ENCODE measurements at places on chromosomes 16 and 17. TPM values are rescaled to one million over a fixed set of nuclear protein-coding genes. Genes with fewer than 3 reads are reported as not detected.

GRCh38 chr17:50458701-50459676, 9.7 kb downstream of the CHAD start:
- no peak for DNase-seq

GRCh38 chr17:43650471-43650870, 11.3 kb downstream of the MEOX1 start:
- no peak for DNase-seq

GRCh38 chr17:37299257-37299980, 76.4 kb upstream of the C17orf78 start:
- DNase-seq: no peak

DNA sequence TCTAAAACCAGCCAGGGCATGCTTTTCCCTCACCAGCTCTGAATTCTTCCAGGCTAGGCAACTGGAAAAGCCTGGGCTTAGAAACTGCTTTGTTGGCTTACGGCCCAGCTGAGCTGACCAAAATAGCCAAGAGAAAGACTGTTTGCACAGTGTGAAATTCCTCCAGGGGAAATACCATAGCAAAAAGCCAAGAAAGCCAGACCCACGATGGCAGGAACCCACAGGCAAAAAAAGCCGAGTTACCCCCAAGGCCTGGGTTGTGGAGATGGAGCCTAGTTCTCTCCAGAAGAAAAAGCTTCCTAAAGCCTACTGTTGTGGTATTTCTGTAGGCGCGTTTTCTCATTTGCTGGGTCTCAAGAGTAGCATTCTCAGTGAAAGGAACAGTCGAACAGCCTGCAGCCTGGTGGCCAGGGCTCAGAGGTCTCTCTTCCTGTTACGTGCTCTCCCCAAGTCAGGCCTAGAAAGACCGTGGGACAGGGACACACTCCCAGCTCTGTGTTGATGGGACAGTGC, 9.2 kb downstream of the SP2 start:
- peak; percentile 71 for DNase-seq

GRCh38 chr17:64260886-64261285, 2.2 kb downstream of the TEX2 start:
- no peak for DNase-seq

DNA sequence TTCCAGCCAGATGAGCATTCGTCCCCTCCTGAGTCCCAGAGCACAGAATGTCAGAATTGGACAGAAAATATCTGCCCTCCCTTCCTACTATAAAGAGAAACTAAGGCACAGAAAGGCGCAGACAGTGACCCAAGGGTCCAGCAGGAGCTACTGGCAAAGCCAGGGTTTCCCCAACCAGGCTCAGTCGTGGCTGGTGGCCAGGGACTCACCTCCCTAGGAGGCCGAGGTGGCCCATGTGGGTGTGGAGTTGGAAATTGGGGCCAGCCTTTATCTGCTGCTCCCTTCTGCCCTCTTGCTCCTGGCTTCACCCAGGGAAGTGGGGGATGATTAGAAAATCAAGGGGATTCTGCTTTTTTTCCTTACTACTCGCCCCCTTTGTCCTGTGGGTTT, 1.1 kb downstream of the DRC7 start:
- DNase-seq: no peak

DNA sequence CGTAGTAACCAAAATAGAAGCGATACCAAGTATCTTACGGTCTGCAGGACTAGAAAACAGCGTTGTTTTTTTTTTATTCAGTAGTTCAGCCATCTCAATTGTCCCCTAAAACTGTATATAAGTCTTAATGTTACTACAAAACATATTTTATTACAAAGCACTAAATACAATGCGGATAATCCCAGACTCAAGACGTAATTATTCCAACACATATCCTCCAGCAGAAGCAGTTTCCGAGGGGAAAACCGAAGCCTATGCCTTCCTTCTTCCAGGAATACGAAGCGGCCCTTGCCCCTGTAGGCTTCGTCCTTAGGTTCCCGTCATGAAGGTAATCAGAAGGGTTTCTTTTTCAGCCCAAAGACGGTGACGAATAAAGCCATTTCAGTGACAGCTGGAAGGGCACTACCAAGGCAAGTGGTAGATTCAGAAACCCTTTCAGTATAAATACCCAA, 2.3 kb downstream of the TMEM107 start:
- no peak for DNase-seq

DNA sequence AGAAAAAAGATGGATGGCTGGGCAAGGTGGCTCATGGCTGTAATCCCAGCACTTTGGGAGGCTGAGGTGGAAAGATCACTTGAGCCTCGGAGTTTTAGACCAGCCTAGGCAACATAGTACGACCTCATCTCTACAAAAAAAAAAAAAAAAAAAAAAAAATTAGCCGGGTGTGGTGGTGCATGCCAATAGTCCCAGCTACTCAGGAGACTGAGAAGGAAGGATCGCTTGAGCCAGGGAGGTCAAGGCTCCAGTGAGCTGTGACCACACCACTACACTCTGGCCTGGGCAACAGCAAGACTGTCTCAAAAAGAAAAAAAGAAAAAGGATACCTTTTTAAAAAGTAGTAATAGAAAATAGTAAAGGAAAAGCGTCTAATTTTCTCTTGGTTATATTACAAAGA, 20.7 kb downstream of the ZNF652 start:
- no peak for DNase-seq

- no peak for DNase-seq
Observed at GRCh38 chr17:15085890-15086677, 179.0 kb downstream of the PMP22 start.

GRCh38 chr16:72932050-72932449, 115.9 kb downstream of the ZFHX3 start:
- DNase-seq: no peak

DNA sequence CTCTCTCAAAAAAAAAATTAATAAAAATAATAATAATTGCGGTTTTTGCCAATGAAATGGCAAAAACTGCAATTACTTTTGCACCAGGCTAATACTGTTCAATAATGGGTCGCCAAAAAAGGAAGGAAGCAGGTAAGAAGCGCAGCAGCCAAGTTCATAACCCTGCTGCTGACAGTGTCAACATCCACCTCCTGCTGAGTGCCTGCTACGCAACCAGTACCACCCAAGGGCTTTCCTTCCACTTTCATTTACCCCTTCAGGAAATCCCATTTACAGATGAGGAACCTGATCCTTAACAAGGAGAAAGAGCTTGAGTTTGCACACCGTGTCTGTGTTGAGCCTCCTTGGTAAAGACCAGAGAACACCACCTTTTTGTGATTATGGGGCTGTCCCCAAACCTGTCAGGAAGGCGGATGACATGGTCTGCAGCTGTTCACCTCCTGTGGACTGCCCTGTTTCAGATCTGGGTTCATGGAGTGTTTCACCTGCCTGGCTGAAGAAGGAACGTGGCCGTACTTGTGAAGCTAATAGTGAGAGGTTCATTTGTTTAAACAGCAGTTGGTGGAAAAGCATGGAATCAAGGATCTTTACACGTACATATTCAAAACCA, 378.0 kb downstream of the SLC39A11 start:
- DNase-seq: no peak

The SHCBP1 gene
- 1.6 TPM for total RNA-seq

Data from upper lobe of left lung (tissue), 6 donors.